ENCODE measurements at places on chromosomes 12 and 14.

GRCh38 chr12:40692765-40693206 lies 547 bp downstream of the CNTN1 start:
- DNase-seq: no peak

DNA sequence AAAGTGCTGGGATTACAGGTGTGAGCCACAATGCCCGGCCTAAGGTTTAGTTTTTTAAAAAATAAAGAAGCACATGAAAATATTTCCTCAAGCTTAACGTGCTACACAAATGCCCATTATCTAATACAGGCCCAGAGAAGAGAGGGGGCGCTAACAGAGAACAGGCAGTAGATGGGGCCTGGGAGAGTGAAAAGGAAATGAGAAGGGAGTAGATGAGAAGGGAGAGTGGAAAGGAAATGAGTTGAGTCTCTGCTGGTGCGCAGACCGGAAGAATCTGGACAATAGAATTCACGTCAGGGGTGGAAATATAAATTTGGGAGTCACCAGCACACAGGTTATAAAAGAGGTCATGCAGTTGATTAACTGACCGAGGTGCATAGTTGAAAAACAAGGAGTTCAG lies 10.7 kb downstream of the PXN start:
- no peak for DNase-seq

GRCh38 chr14:73240816-73241480 lies 3.6 kb downstream of the PAPLN start:
- no peak for DNase-seq

DNA sequence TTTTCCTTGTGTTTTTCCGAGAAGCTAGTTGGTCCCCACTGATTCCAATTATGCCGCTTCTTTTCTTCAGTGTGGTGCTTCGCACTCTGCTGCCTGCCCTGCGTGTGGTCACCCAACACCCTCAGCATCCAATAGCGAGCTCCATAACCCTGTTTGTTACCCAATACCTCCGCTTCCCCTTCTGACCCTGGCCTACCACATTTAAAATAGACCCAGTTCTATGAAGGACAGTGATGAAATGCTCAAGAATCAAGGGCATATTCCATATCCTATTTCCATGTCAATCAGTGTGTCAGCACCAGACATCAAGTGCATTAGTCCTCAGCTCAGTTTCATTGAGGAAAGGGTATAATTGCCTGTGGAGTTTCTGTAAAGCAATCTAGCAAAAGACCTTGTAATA lies 9.5 kb downstream of the NDRG2 start:
- no peak for DNase-seq

DNA sequence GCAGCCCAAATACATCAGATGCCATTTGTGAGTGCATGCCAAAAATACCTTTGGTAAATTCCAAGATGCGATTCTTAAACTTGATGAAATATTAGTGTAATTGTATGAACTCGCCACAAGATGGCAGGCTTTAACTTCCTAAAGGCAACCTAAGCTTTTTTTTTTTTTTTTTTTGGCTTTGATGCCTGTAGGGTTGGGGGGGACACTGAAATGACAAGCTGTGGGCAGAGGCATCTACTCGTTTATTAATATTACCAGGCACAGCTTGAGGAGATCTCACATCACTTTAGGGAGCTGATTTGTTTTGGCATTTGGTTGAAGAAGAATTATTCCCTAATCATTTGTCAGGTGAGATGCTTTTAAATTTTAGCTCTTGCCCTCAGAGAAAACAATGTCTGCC lies 126.7 kb upstream of the CCDC196 start:
- peak; percentile 11 for DNase-seq

DNA sequence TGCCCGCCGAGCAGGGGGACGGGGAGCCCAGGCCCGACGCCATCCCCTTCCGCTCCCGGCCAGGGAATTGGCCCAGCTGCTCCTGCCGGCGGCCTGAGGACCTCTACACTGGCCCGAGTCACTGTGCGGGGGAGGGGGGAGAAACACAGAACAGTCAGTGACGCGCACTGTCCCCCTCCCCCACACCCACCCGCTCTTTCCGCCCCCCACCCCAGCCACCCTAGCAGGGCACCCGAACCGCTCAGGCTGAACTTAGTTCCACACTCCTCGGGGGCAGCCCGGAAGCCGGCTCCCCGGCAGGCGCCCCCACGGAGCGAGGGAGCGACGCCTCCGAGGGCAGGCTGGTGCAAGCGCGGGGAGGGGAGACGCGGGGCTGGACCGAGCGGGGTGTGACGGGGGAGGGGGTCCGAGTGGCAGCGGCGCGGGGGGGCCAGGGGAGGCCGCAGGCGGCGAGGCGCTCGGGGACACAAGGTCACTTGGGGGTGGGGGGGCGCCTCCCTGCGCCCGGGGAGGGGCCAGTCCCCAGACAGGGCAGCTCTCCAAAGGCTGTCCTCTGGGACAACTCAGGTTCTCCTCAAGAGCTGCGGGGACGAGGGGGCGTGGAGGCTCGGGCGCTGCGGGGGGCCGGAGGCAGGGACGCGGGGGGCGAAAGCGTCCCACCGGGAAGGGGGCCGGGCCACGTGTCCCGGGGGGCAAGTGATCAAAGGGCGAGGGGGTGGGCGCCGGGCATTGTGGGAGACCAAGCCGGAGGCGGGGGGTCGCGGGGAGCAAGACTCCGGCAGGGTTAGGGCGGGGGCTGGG lies 648 bp downstream of the CHD4 start:
- DNase-seq: no peak

GRCh38 chr12:11753826-11754225 lies 104.4 kb downstream of the ETV6 start:
- no peak for DNase-seq

- DNase-seq: no peak
Measured at GRCh38 chr12:115204957-115205754, 521.2 kb upstream of the TBX3 start.

DNA sequence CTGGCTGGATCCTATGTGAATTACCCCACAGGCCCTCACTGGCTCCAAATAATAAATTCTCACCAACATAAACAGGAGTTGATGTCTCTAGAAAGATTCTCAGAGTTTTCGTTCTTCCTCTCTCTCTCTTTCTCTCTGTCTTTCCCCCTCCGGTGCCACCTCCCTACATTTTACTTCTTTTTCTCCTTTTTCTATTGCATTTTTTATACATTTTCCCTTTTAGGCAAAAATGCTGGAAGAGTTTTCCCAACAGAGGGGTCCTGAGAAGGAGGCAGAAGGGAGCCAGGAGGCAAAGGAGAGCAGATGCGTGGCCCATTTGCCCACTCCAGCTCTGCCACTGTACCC lies 826 bp upstream of the HOXC6 start:
- no peak for DNase-seq

Data from GM04504 (cell line).